ENCODE measurements at places on chromosomes 3 and 15. TPM values are rescaled to one million over a fixed set of nuclear protein-coding genes. Genes with fewer than 3 reads are reported as not detected.

DNA sequence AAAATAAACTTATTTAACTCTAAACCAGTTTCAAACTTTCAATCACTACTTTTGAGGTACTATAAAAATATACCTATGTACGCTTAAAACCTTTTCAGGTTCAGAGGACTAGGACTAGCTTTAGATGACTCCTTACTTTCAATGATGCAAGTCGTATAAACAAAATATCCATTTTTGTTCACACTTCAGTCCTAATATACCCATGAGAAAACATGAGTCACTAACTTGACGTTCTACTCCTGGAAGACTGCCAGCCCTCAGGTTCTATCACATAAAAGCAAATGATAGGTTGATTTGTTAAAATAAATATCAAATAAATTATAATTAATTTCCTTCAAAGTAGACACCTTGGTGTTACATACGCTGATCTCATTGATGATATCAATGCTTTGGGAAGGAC, 10.6 kb upstream of the P3H2 start:
- no peak for DNase-seq

DNA sequence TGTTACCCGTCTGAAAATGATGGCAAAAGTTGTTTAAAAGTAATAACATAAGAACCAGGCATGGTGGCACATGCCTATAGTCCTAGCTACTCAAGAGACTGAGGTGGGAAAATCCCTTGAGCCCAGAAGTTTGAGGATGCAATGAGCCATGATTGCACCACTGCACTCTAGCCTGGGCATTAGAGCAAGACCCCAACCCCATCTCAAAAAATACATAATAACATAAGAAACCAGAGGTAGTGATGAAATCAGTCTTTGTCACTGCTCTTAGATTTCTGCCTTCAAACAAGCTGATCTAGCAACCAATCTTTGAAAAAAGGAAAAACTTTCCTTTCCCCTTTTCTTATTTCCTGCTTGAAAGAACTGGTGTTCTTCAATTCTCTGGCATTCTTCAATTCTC, 71.3 kb downstream of the TMCC1 start:
- no peak for DNase-seq

- DNase-seq = peak; percentile 52
Measured at GRCh38 chr3:8324747-8325146, 176.9 kb upstream of the LMCD1 start.

The OGG1 gene
- 33.4 TPM for total RNA-seq

The VPS13C gene
- 88.5 TPM for total RNA-seq

DNA sequence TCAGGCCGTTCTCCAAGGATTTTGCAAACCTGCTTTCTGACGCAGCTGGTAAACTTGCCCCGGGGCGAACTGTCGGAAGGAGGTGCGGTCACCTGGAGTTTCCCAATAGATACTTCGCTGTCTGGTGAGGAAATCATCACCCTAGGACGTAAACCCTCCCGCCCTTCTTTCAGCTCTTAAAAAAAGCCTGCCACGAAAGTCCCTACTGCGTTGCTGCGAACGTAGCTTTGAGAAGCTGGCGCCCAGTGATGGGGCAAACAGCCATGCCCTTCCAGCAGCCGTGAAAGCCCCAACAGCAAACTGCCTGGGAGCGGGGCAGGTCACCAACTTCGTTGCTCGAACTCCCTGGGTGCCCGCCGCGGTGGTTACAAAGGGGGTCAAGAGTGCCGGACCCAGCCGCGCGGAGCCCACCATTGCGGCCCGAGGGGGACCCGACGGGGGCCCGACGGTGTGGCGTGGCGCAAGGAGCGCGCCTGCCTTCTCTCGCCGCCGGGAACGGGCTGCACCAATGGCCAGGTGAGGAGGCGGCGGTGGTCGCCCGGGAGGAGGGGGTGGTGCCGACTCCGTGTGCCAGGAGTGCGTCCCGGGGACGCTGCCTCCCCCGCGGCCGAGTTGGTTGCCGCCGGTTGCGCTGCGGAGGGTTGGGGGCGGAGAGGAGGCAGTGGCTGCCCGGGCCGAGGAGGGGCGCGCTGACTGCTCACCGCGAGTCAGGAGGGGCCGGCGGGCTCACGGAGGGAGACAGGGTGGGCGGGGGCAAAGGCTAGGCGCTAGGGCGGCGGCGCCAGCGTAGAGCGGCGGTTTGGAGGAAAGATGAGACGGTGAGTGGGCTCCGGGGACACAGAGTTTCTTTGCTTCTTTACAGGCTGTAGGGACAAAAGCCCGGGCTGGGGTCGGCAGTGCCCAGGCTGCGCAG, at the start of gene PHLDB2:
Gene PHLDB2 (plus strand): TSS at position 205 of the 913 bp plus-strand sequence. CDS start 24,813 bp downstream, outside the sequence.
- DNase-seq = peak; percentile 72

GRCh38 chr3:81884791-81885190, 123.3 kb upstream of the GBE1 start:
- no peak for DNase-seq

DNA sequence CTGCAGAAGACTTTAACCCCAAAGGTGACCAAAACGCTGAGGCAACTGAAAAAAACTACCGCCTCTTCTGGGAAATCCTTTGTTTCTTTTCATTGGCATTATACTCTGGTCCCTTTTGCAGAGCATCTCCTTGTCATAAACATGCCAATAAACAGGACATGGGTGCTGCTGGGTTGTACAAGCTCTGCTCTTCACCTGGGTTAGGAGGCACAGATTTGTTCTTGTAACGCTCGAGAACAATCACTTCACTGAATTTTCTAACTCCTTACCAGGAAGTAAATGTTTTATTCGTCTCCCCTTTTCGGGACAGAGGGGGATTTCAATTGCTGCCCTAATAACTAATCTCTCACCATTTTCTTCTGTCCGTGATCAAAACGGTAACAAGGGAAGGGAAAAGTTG, 1.3 kb downstream of the PLCH1 start:
- no peak for DNase-seq

- no peak for DNase-seq
Measured at GRCh38 chr3:52120556-52121463, 33.4 kb downstream of the POC1A start.

DNA sequence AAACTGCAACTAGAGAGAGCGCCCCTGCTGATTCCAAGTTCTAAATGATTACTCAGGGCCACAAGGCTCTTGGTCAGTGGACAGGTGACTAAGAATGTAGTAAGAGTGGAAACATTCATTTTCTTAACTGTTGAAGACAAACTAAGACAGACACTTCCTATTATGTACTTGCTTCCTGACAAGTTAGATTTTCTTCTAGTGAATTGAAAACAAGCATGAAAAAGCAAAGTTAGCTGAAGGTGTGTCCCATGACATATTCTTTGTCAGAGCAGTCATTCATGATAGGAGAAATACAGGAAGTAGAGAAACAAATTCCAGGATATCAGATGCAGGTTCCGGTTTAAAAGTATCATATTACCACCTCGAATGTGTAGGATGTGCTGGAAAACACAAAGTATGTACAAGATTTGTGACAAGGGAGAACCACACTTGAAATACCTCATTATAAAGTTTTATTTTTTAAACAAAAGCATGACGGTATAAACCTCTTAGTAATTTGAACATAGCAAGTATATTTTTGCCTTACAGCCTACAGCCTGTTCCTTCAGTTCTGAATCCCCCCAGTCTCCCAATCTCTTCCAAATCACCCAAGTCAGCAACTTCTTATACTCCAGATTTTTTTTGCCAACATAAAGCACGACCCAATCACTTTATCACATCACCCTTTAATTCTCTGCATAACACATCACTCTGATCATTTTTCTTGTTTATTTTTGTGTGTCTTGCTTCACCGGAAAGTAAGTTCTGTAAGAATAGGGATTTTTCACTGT, 6.2 kb downstream of the TSPAN3 start:
- no peak for DNase-seq

DNA sequence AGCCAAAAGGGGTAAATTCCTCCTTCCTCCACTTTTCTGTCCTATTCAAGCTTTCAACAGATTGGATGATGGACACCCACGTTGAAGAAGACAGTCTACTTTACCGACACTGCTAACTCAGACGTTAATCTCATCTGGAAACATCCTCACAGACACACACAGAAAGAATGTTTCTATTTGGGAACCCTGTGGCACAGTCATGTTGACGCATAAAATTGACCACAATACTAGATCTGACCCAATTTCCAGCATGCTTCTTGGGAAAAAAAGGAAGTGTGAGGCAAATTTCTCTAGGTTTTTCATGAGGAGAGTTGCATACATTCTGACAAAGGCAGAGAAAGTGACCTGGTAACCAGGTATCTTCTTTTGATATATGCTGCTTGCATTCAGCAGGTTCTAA, 594.1 kb downstream of the FGF12 start:
- no peak for DNase-seq

- DNase-seq = no peak
Measured at GRCh38 chr3:133970916-133971315, 58.8 kb downstream of the SLCO2A1 start.
